ENCODE measurements at places on chromosomes 3 and 15.

- no peak for DNase-seq
Measured at GRCh38 chr3:66662894-66663293, 162.1 kb upstream of the LRIG1 start.

- no peak for DNase-seq
Measured at GRCh38 chr3:114005481-114005880, 50.8 kb downstream of the CCDC191 start.

DNA sequence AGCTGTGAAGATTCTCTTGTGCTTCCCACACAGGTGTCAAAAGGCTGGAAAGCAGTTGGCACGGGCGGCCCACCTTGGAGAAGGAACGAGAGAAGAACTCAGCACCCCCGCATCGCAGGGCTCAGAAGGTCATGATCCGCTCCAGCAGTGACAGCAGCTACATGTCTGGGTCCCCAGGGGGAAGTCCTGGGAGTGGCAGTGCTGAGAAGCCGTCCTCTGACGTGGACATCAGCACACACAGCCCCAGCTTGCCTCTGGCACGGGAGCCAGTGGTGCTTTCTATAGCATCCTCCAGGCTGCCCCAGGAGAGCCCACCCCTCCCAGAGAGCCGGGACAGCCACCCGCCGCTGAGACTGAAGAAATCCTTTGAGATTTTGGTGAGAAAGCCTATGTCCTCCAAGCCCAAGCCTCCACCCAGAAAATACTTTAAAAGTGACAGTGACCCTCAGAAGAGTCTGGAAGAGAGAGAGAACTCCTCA, 31.4 kb downstream of the STARD5 start:
- no peak for DNase-seq

DNA sequence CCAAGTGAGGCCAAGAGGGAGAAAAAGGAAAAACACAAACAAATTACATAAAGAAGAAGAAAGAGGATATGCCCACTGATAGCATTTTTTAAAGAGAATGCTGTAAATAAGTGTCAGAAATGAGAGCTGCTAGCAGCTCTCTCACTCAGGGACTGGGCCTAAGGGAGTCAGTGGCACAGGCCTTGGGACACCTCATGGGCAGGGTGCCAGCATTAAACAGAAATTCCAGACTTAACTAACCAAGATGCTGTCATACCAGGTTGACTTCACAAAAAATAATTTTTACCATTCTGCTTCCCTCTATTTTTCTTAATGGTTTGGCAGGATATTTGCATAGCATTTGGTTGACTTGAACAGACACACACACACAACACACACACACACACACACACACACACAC, 92.3 kb upstream of the ADAMTSL3 start:
- DNase-seq: no peak

DNA sequence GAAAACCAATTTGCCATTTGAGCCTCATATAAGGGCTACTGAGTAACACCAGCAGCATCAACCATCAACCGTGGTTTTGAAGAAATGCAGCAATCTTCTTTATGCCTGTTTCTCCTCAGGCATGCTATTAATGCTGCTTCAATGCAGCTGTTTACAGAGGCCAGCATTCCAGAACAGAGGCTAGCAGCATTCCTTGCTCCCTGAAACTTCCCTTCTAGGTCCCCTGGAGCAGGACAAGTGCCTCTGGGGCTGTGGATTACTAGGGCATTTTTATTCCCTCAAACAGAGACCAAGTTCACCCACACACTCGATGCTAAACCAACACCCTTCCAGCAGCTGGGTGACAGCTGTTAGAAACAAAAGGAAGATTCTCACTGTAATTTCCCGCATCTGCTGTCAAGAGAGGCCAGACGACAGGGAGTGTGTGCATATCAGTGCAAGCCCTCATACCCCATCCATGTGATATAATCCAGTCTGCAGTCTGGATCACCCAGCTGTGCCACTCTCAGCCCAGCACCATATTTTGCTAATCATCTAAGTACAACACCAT, 57.5 kb downstream of the HOMER2 start:
- DNase-seq: no peak

DNA sequence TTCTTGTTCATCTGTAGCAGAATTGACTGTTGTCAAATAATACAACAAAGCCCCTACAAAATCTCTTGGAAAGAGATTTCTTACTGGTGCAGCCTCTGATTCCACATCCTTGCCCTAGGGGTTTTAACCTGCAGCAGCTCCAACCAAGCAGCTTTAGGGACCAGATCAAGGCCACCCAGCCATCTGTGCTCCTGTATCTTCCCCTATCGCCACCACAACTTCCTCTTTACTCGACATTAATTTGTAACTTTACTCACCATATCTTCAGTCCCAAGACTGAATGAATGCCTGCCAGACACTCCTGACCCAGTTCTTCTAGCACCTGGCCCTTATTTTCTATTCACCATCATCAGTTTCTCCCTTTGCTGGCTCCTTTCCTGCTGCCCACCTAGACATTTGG, 156.6 kb upstream of the IL12A start:
- no peak for DNase-seq

DNA sequence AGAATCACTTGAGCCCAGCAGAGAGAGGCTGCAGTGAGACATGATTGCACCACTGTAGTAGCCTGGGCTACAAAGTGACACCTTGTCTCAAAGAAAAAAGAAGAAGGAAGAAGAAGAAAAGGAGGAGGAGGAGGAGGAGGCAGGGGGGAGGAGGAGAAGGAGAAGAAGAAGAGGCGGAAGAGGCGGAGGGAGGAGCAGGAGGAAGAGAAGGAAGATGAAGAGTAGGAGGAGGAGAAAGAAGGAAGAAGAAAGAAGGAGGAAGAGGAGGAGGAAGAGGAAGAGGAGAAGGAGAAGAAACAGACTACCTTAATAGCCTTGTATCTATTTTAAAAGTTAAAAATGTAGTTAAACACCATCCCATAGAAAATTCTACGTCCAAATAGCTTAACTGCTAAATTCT, 19.1 kb upstream of the ARF4 start:
- no peak for DNase-seq
